ENCODE measurements at places on chromosomes 11 and 22. TPM values are rescaled to one million over a fixed set of nuclear protein-coding genes. Genes with fewer than 3 reads are reported as not detected.

Gene NRXN2
- total RNA-seq = 5.2 TPM

Gene SHANK3
- 0.86 TPM for total RNA-seq

Gene C1QTNF4
- 0.43 TPM for total RNA-seq

Gene SIK2
- total RNA-seq = 8.1 TPM

Gene ZNF214
- 3.2 TPM for total RNA-seq

Gene SEPTIN3
- under 0.01 TPM for total RNA-seq

Gene USP2
- under 0.01 TPM for total RNA-seq

Gene COMT
- total RNA-seq = 173 TPM

- DNase-seq = no peak
These were observed 386.7 kb downstream of the TBC1D22A start for GRCh38 chr22:47148956-47149728.

DNA sequence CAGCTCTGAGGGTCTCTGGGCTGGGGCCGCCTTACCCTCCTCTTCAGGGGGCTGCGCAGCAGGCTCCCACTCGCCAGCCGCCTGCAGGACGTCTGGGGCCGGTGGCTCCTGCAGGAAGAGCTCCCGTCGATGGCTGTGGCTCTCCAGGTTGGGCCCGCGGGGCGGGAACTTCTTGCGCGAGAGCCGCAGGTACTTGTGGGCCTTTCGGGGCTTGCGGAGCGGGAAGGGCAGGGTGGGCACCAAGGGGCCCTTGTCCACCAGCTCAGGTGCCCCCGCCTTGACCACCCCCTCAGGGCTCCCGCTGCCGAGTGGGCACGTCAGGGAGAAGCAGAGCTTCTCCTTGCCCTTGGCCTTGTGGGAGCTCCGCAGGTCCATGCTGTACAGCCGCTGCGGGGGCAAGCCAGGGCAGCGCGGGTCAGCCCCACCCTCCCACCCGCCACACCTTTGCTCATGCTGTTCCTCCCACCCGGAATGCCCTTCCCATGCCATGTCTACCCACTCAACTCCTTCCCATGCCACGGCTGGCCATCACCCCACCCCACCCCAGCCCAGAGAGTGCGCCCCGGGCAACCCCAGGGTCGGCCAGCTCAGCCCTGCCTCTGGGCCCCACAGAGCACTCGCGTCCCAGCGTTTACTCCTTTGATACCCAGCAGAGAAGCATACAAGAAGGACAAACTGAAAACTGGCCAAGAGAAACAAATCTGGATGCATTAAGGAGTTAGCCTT, 18.0 kb downstream of the CBX7 start:
- no peak for DNase-seq

DNA sequence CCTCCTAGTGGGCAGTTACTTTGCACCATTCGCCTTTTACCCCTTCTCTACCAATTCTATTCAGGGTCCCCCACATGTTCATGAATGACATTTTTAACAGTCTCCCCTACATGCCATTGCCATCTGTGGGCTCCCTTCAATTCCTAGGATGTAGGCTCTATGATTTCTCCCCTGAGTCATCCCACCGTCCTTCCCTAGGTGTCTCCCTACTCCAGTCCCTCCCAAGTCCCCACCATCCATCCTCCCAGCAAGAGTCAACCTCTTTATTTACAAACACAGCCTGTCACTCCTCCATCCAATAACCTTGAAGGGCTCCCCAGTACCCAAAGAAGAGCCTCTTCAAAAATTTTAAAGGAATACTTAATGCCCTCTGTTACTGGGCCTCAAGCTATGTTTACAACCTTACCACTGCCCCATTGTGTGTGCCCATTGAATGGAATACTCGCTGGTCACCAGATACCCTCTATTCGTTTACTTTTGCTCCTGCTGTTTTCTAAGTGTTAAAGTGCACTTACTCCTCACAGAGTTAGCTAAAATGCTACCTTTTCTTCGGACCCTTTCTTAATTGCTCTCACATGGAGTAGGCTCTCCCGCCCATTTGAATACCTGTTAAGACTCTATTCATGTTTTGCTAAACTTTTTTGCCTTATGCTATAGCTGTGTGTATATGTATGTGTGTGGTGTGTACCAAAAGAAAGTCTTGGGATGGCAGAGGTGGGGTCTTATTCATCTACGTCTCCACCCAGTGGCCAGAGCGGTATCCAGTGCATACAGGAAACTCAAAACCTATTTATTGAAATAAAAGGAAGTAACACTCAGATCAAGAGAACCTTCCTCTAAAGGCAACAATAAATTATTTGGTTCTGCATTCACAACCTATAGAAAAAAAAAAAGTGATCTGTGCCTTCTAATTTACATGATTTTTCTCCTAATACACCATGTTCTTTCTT, 235.8 kb upstream of the CCDC90B start:
- DNase-seq = peak; percentile 19

DNA sequence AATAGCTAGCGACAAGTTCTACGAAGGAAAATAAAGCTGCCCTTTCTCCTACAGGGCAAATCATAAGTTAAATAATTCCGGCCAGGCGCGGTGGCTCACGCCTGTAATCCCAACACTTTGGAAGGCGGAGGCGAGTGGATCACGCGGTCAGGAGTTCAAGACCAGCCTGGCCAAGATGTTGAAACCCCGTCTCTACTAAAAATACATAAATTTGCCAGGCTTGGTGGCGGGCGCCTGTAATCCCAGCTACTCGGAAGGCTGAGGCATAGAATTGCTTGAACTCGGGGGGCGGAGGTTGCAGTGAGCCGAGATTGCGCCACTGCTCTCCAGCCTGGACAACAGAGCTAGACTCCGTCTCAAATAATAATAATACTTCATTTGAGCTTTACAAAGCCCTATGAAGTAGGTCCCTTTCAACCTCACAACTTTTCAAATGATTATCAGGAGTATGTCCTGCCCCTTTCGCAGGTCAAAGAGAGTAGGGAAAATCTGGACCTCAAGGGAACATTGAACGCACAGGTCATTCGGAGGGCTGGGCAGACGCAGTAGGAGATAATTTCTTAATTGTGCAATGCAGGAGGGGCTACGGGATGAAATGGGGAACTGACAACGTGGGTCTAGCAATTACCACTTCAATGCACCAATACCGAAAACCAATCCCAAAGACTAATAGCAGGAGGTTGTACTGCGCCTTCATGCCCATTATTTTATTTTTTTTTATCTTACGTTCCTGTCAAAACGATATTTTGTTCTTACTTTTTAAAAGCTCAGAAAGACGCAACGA, 590 bp downstream of the COMMD9 start:
- peak; percentile 34 for DNase-seq

DNA sequence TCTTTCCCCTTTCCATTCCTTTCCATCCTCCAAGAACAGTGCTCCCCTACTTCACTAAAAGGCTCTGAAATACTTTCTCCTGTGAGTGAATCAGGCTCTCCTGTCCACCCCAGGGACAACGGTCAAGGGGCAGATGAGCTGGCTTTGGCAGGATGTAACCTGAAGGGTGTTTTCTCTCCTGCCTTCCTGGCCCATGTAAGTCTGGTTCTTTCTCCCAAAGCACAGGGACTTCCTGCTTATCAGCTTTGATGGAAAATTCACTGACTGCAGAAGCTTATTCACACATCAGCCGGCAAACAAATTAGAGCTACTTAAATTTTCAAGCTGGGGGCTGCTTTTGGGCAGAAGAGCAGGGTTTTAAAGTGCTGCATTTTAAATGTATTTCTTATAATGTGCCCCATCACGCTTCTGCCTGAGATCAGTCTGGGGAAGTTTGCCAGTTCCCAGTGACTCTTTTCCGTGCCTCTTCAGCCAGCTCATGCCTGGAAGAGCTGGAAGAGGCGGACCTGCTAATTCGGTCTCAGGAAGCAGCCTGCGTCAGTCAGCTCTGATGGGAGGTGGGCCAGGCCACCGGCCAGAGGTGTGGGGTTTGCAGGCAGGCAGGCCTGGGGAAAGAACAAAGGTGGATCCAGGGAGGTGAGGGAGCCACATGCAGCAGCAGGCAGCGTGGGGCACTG, 140.4 kb upstream of the TBCEL start:
- no peak for DNase-seq

DNA sequence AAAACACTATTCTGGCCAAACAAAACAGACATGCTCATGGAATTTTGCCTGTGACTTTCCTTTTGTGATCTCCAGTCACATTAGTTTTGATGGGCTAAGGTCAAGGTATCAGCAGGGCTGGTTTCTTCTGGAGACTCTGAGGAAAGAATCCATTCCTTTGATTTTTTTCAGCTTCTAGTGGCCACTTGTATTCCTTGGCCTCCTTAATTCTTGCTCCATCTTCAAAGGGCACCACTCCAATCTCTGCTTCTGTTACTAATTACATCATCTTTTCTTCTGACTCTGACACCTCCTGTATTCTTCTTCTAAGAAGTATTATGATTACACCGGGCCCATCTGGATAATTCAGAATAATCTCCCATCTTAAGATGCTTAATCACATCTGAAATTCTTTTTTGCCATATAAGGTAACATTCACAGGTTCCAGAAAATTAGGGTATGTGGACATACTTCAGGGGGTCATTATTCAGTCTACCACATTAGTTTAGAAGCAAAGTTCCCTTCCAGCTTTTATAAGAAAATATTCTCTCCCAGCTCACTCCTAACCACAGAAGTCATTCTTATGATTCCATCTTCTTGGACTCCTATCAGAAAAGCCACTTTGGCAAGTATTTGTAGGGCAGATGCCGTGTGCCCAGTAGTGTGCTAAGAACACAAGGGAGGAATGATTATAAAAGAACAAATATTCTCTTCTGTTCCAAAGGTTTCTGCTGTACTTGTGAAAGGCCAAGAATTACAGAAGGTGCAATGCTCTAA, 56.4 kb upstream of the FSHB start:
- no peak for DNase-seq

- DNase-seq = no peak
These were observed 11.7 kb downstream of the SERGEF start for GRCh38 chr11:18001191-18001590.

GRCh38 chr22:22395245-22395644, 113.3 kb downstream of the ZNF280B start:
- DNase-seq = no peak

DNA sequence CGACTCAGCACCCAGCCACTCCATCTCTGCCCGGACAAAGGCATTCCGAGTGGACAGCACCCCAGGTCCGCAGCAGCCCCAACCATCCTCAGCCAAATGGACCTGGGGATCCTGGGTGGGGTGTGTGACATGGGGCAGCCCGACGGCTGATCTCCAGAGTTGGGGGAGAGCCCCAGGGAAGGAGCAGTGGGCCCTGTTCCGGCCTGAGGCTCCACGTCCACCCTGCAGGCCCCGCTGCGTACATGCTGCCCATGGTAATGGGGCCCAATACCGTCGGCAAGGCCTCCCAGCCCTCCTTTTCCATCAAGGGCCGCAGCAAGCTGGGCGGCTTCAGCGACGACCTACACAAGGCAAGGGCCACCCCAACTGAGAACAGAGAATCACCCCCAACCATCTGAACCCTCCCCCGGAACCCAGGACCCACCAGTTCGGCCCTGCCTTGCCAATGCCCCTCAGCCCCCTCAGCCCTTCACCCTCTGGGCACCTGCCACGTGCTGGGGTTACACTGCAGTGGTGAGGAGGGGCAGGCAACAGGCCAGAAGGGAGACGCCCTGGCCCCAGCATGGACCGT, 5.4 kb downstream of the SCGB1C1 start:
- no peak for DNase-seq

GRCh38 chr11:16956538-16957153, 57.6 kb downstream of the PLEKHA7 start:
- DNase-seq = no peak

DNA sequence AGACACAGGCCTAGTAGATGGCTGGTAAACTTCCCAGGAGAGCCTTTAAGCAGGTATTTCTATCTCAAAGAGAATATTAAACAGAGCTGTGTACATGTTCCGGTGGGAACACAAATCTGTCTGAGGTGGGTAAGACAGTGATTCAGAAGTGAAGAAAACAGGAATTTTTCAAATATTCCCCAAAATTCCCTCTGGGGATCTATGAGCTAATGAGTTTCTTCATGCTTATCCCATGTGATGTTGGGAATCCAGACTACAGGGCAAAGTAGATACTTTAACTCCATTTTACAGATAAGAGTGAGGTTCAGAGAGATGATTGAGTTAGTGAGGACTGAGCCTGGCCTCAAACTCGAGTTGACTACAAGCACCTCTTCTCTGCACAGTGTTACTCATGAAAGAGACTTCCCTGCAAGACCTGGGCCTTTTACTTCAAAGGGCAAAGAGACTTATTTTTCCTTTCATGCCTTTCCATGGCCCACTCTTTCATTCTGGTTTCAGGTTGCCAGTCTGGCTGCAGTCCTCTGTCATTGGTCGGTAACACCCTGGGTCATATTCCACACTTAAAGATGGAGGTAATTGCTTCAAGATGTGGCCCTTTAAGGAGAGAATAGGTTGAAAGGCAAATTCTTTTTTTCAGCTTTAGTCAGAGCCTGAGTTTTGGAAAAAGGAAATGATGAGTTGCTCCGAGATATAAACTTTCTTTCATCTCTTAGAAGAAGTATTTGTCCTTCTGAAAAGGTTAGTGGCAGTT, 70.1 kb downstream of the CYB5R2 start:
- no peak for DNase-seq

GRCh38 chr11:12276356-12276755, 101.0 kb upstream of the PARVA start:
- no peak for DNase-seq

- peak; percentile 32 for DNase-seq
These were observed 1.0 kb downstream of the PAX6 start for GRCh38 chr11:31809857-31810778.

- no peak for DNase-seq
These were observed 6.5 kb downstream of the RTN3 start for GRCh38 chr11:63687845-63688244.

DNA sequence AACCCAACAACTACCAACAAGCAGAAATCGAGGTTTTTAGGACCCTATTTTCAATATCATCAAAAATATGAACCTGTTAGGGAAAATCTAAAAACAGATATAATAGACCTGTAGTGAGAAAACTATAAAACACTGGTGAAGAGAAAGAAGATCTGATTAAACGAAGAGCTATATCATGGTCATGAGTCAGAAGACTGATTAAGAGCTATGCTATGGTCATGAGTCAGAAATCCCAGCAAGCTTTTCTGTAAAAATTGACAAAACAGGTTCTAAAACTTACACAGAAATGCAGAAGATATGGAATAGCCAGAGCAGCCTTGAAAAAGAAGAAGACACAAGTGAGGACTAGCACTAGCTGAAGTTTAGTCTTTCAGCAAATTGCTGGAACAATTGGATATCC, 345.0 kb downstream of the TBC1D22A start:
- peak; percentile 81 for DNase-seq

DNA sequence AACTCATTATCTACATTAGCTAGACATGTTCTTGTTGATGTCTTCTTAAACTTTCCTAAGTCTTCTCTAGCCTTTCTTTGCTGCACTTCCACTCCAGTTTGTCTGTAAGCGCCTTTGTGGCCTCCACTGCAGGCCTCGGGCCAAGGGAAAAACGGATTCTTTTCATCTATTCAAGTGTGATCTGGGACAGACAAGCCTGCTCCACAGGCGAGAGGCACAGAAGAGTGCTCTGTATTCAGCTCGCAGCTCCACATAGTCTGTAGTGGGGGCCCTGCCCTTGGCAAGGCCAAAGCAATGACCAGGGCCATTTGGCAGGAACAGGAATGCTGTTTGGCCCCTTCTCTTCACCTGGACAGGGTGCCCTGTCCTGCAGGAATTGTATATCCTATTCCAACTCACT, 84.1 kb upstream of the BARX2 start:
- no peak for DNase-seq

- no peak for DNase-seq
These were observed 114.6 kb upstream of the SESN3 start for GRCh38 chr11:95345651-95346050.

Measured in fibroblast of villous mesenchyme (primary cell).